Natural killer cell treated with Interleukin-12 subunit alpha and Interleukin-12 subunit beta and Interleukin-15 and Interleukin-18, amount 100 ng/mL, for 72 hours (primary cell): ENCODE measurements at places on chromosomes 16 and 17. TPM values are rescaled to one million over a fixed set of nuclear protein-coding genes. Genes with fewer than 3 reads are reported as not detected.

The AANAT gene
- 0.78 TPM for total RNA-seq

The UMOD gene
- not detected for total RNA-seq

The CA7 gene
- total RNA-seq, result not detected

The ODF4 gene
- not detected for total RNA-seq

The AGRP gene
- not detected for total RNA-seq

The NOD2 gene
- 11.2 TPM for total RNA-seq

The DRC7 gene
- not detected for total RNA-seq

The PTX4 gene
- total RNA-seq, result not detected

DNA sequence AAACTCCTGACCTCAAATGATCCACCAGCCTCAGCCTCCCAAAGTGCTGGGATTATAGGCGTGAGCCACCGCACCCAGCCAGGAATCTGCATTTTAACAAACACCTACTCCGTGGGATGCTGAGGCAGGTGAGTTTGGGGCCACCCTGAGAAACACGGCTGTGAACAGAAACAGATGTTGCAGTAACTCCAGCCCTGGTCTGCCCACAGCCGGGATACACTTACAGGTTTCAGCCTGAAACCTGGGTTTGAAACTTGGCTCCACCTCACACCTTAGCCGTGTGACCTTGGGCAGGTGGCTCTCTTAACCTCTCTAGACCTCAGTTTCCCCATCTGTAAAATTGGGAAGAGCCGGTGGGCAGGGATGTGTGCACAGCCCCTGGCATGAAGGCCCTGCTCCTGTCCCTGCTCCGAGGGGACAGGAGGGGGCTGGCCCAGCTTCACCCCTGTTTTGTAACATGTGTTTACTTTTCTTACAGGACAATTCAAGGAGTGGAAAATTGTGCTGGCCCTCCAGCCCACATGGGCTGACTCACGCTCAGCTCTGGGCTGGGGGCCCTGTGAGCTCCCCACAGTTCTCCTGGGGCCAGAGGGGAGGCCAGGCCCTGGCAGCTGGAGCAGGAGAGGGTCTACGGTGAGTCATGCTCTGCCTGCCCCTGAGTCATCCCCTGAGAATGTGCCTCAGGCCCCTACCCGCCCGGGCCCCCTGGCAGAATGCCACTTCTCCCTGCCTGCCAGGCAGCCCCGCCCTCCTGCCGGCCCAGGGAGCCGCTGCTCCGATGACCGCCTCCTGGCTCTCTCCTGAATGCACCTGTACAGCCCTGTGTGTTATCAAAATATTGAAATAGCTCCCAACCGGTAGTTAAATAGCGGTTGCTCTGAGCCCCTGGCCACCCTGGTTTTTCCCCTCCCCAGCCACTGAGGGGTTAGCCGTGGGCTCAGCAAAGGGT lies 7.7 kb upstream of the PPL start:
- no peak for DNase-seq

DNA sequence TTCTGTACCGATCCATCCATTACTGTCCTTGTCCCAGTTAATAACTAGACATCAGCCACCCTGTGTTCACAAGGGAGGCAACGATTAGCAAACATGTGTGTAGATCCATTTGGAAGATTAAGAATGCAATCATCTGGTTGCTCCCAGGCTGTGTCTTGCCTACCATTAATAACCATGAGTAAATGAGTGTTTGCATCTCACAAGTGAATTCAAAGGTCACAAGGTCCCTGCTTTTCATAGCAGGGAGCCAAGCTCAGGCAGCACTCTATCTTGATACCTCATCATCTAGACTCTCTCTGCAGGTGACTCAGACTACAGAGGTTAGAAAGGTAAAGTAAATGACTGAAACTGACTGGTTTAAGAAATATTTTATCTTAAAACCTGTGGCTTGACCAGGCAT lies 25.3 kb downstream of the VWA3A start:
- no peak for DNase-seq

DNA sequence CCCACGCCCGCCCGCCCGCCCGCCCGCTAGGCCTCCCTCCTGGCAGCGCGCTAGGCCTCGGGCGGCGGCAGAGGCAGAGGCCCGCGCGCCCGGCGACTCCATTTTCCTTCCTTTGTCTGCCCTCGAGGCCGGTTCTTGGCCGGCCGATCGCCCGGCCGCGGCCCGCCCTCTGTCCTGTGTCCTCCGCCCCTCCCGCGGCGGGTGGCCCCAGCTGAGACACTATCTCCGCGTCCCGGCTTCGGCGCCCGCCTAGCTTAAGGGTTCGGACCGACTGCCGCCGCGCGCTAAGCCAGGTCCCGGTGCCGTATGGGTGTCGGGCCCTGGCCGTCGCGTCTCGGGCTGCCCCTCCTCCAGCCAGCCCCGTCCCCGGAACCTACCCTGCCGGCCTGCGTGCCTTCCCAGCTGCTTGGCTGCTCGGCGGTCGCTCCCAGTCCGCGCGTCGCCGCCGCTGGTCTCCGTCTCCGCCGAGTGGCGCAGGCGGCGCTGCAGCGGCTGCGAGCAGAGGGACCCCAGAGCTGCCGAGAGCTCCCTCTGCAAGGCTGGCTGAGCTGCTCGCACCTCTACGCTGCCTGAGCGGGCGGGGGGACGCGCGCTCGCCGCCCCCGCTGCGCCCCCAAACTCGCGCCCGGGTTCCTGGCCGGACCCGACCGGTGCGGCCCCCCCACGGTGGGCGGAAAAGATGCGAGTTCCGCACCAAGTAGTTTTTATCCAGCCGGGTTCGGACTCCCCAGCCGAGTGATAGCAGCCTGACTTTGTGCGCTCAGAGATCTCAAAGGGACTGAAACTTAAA lies 787 bp downstream of the CTCF start:
- DNase-seq, result peak; percentile 78

- peak; percentile 82 for DNase-seq
Observed at GRCh38 chr17:50087246-50087911, 7.8 kb upstream of the PDK2 start.

DNA sequence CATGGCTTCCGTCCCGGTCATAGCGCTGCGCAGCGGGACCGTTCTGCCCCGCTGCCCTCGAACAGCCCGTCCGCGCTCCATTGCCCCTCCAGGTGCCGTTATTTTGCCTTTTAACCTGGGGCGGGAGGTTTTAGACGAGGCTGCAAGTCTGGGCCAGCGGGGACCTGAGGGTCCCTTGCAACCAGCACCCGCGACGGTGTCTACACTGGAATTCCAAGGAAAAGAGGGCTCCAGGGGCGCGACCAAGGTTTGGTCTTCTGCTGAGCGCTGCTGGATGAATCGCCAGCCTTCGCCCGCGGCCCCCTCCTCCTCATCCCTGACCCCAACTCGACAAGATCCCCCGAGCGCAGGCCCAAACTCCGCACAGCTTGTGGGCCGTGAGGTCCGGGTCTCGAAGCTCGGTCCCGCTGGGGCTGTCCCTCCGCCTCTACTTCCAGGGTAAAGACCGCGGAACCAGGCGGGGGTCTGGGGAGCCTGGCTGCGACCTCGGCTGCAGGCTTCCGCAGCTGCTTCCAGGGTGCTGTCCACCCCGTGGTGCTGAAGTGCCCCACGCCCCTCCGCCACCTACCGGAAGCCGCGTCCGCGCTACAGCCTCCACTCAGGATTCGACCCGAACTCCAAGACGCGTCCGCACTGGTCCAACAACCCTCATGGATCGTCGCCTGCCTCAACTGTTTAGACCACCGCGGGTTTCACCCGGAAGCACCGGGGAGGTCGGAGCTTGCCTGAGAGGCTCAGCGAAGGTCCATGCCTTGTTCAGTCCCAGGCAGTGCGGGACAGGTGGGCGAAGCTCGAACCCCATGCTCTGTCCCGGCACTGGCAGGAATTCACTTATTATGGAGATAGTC lies 10.1 kb upstream of the CA4 start:
- peak; percentile 68 for DNase-seq

GRCh38 chr16:882256-882655 lies 81.7 kb upstream of the GNG13 start:
- no peak for DNase-seq

DNA sequence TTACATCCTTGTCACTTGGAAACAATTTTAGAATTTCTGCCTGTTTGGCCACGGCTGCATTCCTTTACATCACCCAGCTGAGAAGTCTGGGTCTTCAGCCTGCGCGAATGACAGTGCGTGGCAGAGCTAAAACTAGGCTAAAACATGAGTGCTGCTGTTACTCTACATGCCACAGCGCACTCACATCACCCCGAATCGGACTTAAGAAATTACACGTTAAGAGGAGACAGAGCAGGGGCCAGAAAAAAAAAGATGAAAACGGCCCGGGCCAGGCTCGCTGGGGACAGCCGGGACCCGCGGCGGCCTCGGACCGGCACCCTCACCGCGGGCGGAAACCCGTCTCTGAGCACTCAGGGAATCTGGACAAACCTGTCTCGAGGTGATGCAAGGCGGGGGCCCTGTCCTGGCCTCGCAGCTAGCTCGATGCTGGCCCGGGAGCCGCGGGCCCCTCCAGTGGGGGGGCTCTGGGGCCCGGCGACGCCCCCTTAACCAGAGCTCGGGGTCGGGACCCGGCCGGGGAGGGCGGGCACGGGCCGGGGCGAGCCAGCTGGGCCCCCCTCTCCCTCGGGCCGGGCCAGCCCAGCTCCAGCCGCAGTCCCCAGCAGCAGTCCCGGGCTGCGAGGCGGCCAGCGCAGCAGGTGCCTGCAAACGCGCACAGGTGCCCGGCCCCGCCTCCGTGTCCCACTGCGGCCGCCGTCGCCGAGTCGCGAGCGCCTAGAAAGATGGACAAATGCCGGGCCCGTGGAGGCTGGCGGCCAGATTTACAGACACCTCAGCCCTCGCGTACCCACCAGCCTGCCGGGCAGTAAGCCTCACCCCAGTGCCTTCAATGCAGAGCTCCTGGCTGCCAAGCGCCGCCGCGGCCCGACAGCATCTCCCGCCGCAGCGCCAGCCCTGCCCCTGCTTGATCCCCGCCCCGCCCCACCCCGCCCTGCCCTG lies at the start of gene AKTIP:
Gene AKTIP (minus strand): TSS at position 879 of the 939 bp plus-strand sequence. CDS start 2,950 bp downstream, outside the sequence.
- no peak for DNase-seq

GRCh38 chr16:87706278-87707000 lies 59.3 kb downstream of the KLHDC4 start:
- no peak for DNase-seq

GRCh38 chr17:28473542-28473941 lies at the start of gene SLC13A2:
Gene SLC13A2 (plus strand): TSS chr17:28473644. CDS start chr17:28473713, 69 bp downstream.
- DNase-seq, result no peak

DNA sequence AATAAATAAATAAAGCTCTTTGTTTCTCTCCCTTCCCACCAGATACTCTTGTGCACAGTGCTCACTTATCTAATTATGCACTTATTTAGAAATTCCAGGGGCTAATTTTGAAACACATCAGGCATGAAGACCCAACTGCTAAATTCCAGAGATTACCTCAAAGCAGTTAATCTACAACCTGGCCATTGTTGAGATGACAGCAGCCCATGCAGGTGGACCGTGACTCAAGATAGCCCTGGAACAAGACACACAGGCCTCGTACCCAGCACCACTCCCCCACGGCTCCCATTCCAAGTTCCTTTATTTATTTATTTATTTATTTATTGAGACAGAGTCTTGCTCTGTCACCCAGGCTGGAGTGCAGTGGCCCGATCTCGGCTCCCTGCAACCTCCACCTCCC lies 60.1 kb upstream of the NPEPPS start:
- no peak for DNase-seq

GRCh38 chr17:56111706-56112485 lies 41.4 kb upstream of the ANKFN1 start:
- DNase-seq, result no peak

GRCh38 chr16:11164482-11165270 lies 91.3 kb downstream of the SOCS1 start:
- DNase-seq, result peak; percentile 8

DNA sequence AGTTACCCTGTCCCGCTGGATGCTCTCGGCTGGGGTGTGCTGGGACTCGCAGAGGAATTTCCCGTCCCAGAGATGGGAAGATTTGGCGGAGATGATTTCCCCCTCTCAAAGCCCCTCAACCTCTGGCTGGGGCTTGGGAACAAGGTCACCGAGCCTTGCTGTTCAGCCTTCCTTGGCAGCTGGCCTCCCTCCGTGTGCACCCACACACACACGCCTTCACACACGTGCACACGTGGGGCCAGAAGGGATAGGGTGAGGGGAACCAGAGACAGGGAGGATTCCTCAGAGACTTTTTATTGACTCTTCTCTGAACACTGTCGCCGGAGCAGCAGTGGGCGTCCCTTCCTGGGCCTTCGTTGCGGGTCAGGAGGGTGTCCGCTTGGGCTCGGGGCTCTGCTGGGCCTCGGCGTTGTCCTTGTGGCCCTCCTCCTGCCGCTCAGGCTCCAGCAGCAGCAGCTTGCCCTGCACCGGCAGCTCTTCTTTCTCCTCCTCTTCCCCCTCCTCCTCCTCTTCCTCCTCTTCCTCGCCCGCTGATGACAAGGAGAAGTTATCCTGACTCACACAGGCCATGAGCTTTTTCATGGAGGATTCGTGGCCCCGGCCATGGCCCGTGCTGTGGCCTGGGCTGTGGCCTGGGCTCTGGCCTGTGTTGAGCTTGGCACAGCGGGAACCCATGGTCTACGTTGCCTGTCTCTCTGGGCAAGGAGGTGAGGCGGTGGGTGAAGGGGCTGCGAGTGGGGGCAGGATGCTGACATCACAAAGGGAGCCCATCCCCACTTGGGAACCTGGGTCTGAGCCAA lies at the start of gene PRM3:
Gene PRM3 (minus strand): TSS at position 709 of the 800 bp plus-strand sequence. CDS start 34 bp downstream, at position 675.
- DNase-seq, result no peak

GRCh38 chr16:24999856-25000461 lies 15.2 kb downstream of the ARHGAP17 start:
- DNase-seq, result no peak

DNA sequence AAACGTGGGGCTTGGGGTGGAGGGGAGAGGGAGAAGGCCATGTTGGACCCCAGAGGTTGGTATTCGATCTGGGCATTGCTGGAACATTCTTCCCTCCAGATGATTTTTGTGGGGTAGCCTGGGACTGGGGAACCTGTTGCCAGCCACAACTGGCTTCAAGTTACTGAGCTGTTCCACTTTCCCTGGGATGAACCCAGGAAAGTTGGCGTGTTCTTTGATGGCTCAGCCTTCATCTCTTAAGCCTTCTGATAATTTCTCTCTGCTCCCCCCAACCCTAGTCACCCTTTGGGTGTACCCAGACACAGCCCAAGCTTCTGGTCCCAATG lies 2.1 kb downstream of the TBX21 start:
- DNase-seq, result no peak

GRCh38 chr16:58859958-58860669 lies 126.0 kb upstream of the GOT2 start:
- DNase-seq, result no peak

DNA sequence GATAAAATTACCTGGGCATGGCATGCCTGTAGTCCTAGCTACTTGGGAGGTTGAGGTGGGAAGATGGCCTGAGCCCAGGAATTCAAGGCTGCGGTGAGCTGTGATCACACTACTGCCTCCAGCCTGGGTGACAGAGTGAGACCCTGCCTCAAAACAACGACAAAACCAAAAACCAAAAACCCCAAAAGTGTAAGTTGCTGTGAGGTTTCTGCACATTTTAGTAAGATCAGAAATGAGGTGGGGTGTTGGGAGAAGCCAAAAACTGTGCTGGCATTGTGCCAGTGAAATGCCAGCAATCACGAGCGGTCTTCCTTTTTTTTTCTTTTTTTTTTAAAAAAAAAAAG lies 114.6 kb downstream of the PITPNC1 start:
- DNase-seq, result no peak

DNA sequence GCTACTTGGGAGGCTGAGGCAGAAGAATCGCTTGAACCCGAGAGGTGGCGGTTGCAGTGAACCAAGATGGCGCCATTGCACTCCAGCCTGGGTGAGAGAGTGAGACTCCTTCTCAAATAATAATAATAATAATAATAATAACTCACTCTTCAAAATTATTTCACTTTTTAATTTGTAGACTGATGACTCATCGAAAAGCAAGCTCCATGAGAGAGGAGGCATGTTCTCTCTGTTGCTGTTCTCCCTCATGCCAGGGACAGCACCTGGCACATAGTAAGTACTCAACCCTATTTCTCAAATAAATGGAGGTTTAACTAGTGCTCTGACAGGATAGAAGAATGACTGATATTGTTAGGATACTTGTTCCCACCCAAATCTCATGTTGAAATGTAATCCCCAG lies 265.3 kb downstream of the CEP112 start:
- DNase-seq, result no peak

GRCh38 chr16:12526515-12526914 lies 277.2 kb downstream of the CPPED1 start:
- no peak for DNase-seq
